ENCODE measurements at places on chromosomes 5 and 9. TPM values are rescaled to one million over a fixed set of nuclear protein-coding genes. Genes with fewer than 3 reads are reported as not detected.

- peak overlapping the region; percentile 27 for H3K4me3 ChIP-seq
- H3K27ac ChIP-seq: peak overlapping the region; percentile 29
- no peaks in the 10 kb centered on the region for H3K36me3 ChIP-seq
- no peaks in the 10 kb centered on the region for H3K27me3 ChIP-seq
- DNase-seq: peak; percentile 36
- no peaks in the 10 kb centered on the region for H3K4me1 ChIP-seq
These were observed 93.4 kb downstream of the KCNIP1 start for GRCh38 chr5:170597109-170597751.

Gene SPINK5
- total RNA-seq: not detected

- H3K27ac ChIP-seq: no peak overlapping the region
- H3K4me3 ChIP-seq: no peak overlapping the region
- H3K4me1 ChIP-seq: no peaks in the 10 kb centered on the region
- no peaks in the 10 kb centered on the region for H3K36me3 ChIP-seq
These were observed 549.1 kb upstream of the CCNG1 start for GRCh38 chr5:162888268-162888667.

Gene PGM5
- total RNA-seq: 113 TPM

GRCh38 chr9:137798901-137799629, 78.5 kb upstream of the CACNA1B start:
- no peak overlapping the region for H3K4me3 ChIP-seq
- DNase-seq: no peak
- H3K27me3 ChIP-seq: no peaks in the 10 kb centered on the region
- peaks cover 21% of the 10 kb centered on the region for H3K36me3 ChIP-seq

Gene TMEFF1
- 2.5 TPM for total RNA-seq

- H3K4me3 ChIP-seq: no peak overlapping the region
- no peaks in the 10 kb centered on the region for H3K36me3 ChIP-seq
- no peak for DNase-seq
- no peaks in the 10 kb centered on the region for H3K27me3 ChIP-seq
These were observed 19.9 kb downstream of the GOLM1 start for GRCh38 chr9:86079421-86079831.

GRCh38 chr5:52705720-52706119, 82.0 kb upstream of the ITGA1 start:
- no peaks in the 10 kb centered on the region for H3K36me3 ChIP-seq
- no peak overlapping the region for H3K27ac ChIP-seq
- H3K4me1 ChIP-seq: peaks cover 8% of the 10 kb centered on the region
- no peak for DNase-seq
- no peak overlapping the region for H3K4me3 ChIP-seq
- no peaks in the 10 kb centered on the region for H3K27me3 ChIP-seq

All from fibroblast of lung (primary cell).